PC-3 (cell line): ENCODE measurements at places on chromosomes 7 and 10. TPM values are rescaled to one million over a fixed set of nuclear protein-coding genes. Genes with fewer than 3 reads are reported as not detected.
A peak's percentile ranks its signal among the peaks of the same experiment; 100 is the strongest.

CAMK1D gene
- total RNA-seq: 1.3 and 2.1 TPM in 2 replicates

ZNF467 gene
- 4.1 and 6.3 TPM in 2 replicates for total RNA-seq

FAM131B gene
- 6.9 and 7.7 TPM in 2 replicates for total RNA-seq

PCLO gene
- total RNA-seq: 3.5 and 7.5 TPM in 2 replicates

NRP1 gene
- 482 and 555 TPM in 2 replicates for total RNA-seq

AQP1 gene
- 0.81 and 1.2 TPM in 2 replicates for total RNA-seq

CCL24 gene
- total RNA-seq: not detected in 2 replicates

PGAM2 gene
- 0.35 and 0.95 TPM in 2 replicates for total RNA-seq

DNA sequence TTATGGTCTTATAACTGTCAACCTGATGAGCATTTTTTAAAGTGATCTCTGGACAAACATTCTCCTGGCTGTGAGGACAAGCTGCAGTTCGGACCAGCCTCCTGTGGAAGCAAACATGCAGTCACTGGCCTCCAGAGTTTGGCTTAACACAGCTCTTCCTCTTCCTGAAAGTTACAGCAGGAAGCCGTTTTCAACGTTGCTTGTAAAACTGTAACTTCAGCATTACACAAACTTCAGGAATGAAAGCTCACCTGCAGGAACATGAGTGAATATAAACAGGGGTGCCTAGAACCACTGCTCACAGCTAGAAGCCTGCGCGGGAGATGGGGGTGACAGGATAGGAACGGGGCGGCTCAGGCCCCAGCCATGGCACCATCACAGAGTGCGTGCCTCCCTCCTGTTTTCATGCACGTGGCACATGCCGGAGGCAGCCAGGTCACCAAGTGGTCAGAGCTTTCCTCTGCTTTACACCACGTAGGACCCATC lies 292.9 kb upstream of the PITRM1 start:
- H3K4me1 ChIP-seq: peaks cover 47% of the 10 kb centered on the region
- peak overlapping the region; percentile 30; the same call in 1 of the 2 replicates for H3K4me3 ChIP-seq
- peak; percentile 59 for DNase-seq
- no peaks in the 10 kb centered on the region for H3K36me3 ChIP-seq
- H3K27me3 ChIP-seq: no peaks in the 10 kb centered on the region

DNA sequence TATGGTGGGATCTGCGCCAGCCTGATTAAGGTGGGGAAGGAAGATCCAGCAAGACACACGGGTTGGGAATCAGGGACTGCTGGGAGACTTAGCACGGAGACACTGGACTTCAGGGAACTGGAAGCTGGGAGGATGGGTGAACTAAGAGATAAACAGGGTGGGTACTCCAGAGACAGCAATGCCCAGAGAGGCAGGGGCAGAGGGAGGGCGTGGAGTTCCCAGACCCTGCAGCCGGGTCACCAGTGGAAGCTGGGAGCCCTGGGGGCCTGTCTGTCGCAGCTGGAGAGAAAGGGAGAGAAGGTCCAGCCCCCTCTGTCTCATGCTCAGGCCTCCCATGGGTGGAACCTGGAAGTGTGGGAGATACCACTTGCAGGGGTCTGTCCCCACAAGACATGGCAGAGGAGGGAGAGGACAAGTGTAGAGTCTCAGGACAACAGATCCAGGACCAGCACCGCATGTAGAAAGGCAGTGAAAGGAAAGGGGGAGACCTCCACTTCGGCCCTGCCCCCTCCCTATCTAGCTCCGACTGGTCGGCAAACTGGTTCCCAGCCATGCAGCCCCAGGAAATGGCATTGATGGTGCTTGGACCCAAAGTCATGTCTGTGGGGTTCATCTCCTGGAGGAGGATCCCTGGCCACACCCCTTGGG lies 44.4 kb downstream of the AOC1 start:
- no peak overlapping the region for H3K27ac ChIP-seq
- H3K4me1 ChIP-seq: peaks cover 10% of the 10 kb centered on the region
- H3K4me3 ChIP-seq: no peak overlapping the region
- H3K27me3 ChIP-seq: no peaks in the 10 kb centered on the region

DNA sequence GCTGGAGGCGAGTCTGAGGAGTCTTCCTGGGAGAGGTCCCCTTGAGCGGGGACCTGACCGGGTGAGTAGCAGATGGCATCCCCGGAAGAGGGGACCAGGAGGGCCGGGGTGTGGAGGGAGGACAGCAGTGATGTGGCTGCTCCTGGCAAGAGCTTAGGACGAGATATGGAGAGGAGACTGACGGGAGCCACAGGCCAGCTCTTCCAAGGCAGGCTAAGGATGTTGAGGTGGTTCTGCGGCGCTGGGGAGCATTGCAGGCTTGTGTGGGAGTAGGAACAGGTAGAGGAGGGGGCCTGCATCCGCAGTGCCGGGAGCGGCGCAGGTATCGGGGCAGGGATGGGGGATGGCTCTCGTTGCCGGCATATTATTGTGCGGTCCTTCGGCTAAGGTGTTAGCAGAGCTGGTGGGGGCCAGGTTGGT lies 76.7 kb upstream of the ANLN start:
- no peaks in the 10 kb centered on the region for H3K4me1 ChIP-seq
- no peak overlapping the region for H3K4me3 ChIP-seq
- H3K27ac ChIP-seq: no peak overlapping the region
- DNase-seq: no peak

GRCh38 chr10:19077276-19077675 lies 28.7 kb downstream of the MALRD1 start:
- DNase-seq: no peak
- H3K4me3 ChIP-seq: no peak overlapping the region
- H3K4me1 ChIP-seq: no peaks in the 10 kb centered on the region
- H3K27ac ChIP-seq: no peak overlapping the region

DNA sequence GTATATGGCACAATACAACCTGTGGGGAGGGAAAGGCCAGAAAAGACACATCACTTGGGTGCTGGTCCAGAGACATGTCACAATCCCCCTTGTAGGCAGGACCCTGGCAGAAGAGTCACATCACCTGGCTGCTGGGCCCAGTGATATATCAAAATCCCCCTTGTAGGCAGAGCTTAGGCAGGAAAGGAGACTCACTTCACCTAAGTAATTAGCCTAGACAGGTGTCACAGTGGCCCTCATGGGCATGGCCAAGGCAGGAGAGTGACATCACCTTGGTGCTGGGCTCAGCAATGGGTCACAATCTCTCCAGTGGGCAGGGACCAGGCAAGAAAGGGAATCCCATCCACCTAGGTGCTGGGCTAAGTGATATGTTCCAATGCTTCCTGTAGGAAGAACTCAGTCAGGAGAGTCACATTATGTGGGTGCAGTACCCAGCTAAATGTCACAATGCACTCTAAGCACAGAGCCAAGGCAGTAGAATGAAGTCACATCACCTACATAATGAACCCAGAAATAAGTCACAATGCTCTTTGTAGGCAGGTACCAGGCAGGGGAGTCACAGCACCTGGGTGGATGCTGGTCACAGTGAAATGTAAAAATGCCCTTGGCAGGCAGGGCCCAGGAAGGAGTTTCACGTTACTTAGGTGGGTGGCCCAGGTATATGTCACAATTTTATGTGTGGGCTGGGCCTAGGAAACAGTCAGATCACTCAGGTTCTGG lies 18.9 kb upstream of the ZNF736 start:
- H3K27ac ChIP-seq: no peak overlapping the region
- no peaks in the 10 kb centered on the region for H3K4me1 ChIP-seq
- no peaks in the 10 kb centered on the region for H3K27me3 ChIP-seq

- 0 out of 2 replicates have a peak overlapping the region, but pooled peaks have one; percentile 7 for H3K4me3 ChIP-seq
- DNase-seq: peak; percentile 87
- H3K27me3 ChIP-seq: no peaks in the 10 kb centered on the region
- H3K36me3 ChIP-seq: peaks cover 57% of the 10 kb centered on the region
- peak overlapping the region; percentile 95 for H3K27ac ChIP-seq
- H3K4me1 ChIP-seq: peaks cover 60% of the 10 kb centered on the region
These were observed 89.9 kb upstream of the CAPZA2 start for GRCh38 chr7:116772423-116772863.

- H3K4me1 ChIP-seq: peaks cover 15% of the 10 kb centered on the region
- peak overlapping the region; percentile 81 for H3K4me3 ChIP-seq
- peak; percentile 11 for DNase-seq
- no peaks in the 10 kb centered on the region for H3K27me3 ChIP-seq
These were observed 797 bp upstream of the STMP1 start for GRCh38 chr7:135661311-135662122.

- H3K36me3 ChIP-seq: no peaks in the 10 kb centered on the region
- no peak for DNase-seq
- H3K4me1 ChIP-seq: no peaks in the 10 kb centered on the region
These were observed 60.3 kb upstream of the UNC5B start for GRCh38 chr10:71152043-71152442.

GRCh38 chr7:824081-824480 lies 8.2 kb upstream of the SUN1 start:
- no peaks in the 10 kb centered on the region; the same call in 1 of the 2 replicates for H3K4me1 ChIP-seq
- no peak for DNase-seq
- H3K27me3 ChIP-seq: no peaks in the 10 kb centered on the region
- no peak overlapping the region for H3K27ac ChIP-seq

DNA sequence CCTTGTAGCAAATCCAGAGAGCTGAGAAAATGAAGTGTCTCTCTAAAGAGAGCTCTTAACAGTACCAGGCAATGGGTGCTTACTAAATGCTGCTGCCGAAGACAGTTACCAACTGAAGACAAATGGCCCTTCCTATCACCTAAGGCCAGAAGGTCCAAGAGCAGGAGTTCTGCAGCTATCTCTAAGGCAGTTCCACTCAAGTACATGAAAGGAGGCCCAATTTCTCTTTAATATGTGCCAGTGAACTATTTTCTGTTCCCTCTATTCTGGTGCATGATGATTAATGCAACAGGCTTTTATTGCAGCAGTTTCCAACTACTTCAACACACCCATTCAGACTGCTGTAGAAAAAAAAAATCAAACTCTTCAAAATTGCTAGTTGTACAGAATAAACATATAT lies 122.5 kb downstream of the SLC25A13 start:
- no peak overlapping the region for H3K4me3 ChIP-seq
- H3K27me3 ChIP-seq: no peaks in the 10 kb centered on the region
- peak; percentile 7 for DNase-seq
- H3K27ac ChIP-seq: no peak overlapping the region
- H3K4me1 ChIP-seq: peaks cover 8% of the 10 kb centered on the region

- no peak overlapping the region for H3K4me3 ChIP-seq
- H3K27me3 ChIP-seq: no peaks in the 10 kb centered on the region
- H3K36me3 ChIP-seq: no peaks in the 10 kb centered on the region
- no peak for DNase-seq
- H3K4me1 ChIP-seq: peaks cover 7% of the 10 kb centered on the region; the same call in 1 of the 2 replicates
These were observed 2.3 kb upstream of the SLC29A3 start for GRCh38 chr10:71316786-71317160.

- peaks cover 26% of the 10 kb centered on the region for H3K27me3 ChIP-seq
- no peaks in the 10 kb centered on the region for H3K36me3 ChIP-seq
- H3K4me3 ChIP-seq: no peak overlapping the region
- H3K27ac ChIP-seq: no peak overlapping the region
These were observed 221.6 kb downstream of the DGKI start for GRCh38 chr7:137625197-137625596.

GRCh38 chr7:17466216-17466615 lies 167.8 kb downstream of the AHR start:
- no peaks in the 10 kb centered on the region for H3K36me3 ChIP-seq
- DNase-seq: no peak
- no peaks in the 10 kb centered on the region for H3K27me3 ChIP-seq
- no peaks in the 10 kb centered on the region for H3K4me1 ChIP-seq

DNA sequence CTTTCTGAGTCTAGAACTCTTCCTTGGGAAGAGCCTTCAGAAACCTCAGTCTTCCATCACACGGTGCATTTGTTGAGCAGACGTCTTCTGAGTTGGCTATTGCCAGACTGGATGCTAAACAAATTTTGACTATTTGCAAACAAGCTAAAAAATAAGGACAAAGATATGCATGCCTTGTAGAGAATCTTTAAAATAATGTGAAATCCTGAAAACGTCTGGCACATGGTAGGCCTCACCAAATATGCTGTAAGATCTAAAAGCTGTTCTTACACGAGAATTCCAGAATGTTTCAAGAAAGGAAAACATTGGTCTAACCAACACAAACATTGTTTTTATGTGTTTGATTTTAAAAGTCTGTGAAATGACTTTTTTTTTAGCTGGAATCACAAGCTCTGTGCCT lies 11.3 kb downstream of the ZNF467 start:
- H3K4me3 ChIP-seq: no peak overlapping the region
- no peaks in the 10 kb centered on the region for H3K27me3 ChIP-seq
- H3K27ac ChIP-seq: no peak overlapping the region
- DNase-seq: no peak
- H3K36me3 ChIP-seq: no peaks in the 10 kb centered on the region

- H3K27me3 ChIP-seq: no peaks in the 10 kb centered on the region
- H3K4me1 ChIP-seq: peaks cover 6% of the 10 kb centered on the region
- no peak for DNase-seq
- no peak overlapping the region for H3K27ac ChIP-seq
- no peak overlapping the region for H3K4me3 ChIP-seq
These were observed 382.5 kb downstream of the PARD3 start for GRCh38 chr10:34432589-34432988.

DNA sequence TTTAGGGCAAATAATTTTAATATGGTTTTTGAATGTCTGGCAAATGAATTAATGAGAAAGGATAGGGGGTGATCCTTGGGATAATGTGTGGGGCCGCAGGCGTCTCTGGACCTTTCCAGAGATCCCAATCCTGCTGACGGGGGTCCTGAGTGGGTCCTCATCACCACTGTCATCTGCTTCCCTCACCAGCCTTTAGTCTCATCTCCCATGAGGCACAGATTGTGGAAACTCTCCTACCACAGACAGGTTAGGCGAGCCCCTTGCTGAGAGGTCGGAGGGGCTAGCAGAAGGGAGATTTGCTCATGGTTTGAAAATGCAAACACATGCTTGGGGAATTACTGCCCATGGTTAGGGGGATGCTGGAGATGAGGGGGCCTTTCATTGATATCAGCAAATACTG lies 484.6 kb downstream of the RPS24 start:
- no peak overlapping the region for H3K4me3 ChIP-seq
- H3K27me3 ChIP-seq: no peaks in the 10 kb centered on the region

- no peaks in the 10 kb centered on the region for H3K36me3 ChIP-seq
- H3K4me1 ChIP-seq: peaks cover 18% of the 10 kb centered on the region
- DNase-seq: no peak
- no peaks in the 10 kb centered on the region for H3K27me3 ChIP-seq
These were observed 20.3 kb upstream of the SAR1A start for GRCh38 chr10:70190581-70190980.

- H3K36me3 ChIP-seq: no peaks in the 10 kb centered on the region
- peaks cover 66% of the 10 kb centered on the region for H3K27me3 ChIP-seq
- no peaks in the 10 kb centered on the region for H3K4me1 ChIP-seq
- no peak for DNase-seq
- H3K4me3 ChIP-seq: no peak overlapping the region
These were observed 74.0 kb downstream of the FGFR2 start for GRCh38 chr10:121524157-121524817.

DNA sequence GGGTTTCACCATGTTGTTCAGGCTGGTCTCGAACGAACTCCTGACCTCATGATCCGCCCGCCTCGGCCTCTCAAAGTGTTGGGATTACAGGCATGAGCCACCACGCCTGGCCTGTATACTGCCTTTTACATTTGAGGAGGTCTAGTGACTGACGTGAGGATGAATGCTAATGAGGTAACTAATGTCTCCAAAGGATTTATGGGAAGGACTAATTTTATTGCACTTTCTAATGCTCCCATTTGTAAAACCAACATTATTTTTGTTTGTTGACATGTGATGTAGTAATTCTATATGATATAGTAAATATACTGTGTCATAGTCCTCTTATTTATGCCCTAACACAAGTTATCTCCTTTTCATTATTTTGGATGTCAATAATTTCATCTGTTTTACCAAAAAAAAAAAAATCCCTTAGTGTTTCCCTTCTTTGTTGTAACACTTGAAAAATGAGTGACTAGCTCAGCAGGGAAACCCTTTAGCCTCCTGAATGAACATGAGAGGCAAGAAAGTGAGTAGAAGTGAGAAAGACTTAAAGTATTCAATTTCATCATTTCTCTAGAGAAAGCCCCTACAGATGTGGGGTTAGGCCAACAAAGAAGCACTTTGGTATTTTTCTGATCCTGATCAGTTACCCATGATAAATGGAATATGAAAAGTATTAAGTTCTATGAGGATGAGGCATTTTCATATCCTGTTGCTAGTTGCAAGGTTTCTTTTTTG lies 596.9 kb upstream of the PCDH15 start:
- no peaks in the 10 kb centered on the region for H3K36me3 ChIP-seq
- no peak overlapping the region for H3K4me3 ChIP-seq
- no peaks in the 10 kb centered on the region for H3K27me3 ChIP-seq
